NCI-H345 (cell line): ENCODE measurements at places on chromosomes 2 and 18.
A peak's percentile ranks its signal among the peaks of the same experiment; 100 is the strongest.

DNA sequence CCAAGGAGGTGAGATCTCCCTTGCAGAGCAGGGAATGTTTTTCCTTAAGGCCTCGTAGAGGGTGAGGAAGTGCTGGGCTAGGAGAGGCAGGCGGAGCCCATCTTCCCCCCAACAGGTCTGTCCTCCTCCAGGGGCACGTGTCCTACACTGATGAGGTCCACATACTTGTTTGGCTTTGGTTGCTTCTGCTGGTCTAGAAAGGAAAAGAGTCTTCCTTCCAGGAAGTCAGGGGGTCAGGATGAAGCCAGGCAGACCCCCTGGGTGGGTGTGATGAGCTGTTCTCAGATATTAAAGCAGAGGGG is 6.0 kb downstream of the SH3BP4 start:
- no peak for DNase-seq

GRCh38 chr2:168277276-168277675 is 29.9 kb upstream of the STK39 start:
- no peak for DNase-seq

DNA sequence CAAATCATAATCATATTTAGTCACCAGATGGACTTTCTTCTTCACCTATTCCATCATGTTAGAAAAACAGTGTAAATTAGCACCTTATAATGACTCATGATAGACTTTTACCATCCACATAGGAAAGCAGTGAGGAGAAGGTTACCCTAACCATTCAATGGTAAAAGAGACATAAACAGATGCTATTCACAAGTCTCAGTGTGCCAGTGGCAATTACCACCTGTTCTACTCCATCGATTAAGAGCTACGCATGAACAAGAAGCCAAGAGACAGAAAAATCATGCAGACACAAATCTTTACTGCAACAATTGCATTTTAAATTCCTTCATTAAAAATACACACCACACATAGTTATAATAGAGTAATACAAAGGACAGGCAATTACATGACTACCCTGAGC is 106.7 kb upstream of the CHAC2 start:
- DNase-seq, result no peak

DNA sequence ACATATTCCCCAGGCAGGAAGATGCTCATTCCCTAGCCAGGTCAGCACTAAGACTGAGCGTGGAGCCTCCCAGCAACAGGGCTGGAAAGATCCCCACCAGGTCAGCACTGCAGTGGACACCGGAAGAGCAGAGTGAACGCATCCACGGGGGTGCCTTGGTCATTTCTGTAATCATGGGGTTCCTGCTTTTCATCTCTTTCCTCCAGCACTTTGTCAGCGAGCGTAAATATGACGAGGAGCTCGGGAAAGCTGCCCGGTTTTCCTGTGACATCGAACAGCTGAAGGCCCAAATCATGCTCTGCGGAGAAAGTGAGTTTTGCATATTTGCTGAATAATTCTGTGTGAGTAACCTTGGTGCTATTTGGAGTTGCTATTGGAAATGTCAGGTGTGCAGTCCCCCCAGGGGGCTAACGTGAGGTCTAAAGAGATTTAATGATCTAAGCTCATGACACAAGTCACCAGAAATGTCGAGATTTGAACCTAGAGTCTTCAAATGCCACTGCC is 40.1 kb downstream of the KCTD18 start:
- DNase-seq, result no peak

DNA sequence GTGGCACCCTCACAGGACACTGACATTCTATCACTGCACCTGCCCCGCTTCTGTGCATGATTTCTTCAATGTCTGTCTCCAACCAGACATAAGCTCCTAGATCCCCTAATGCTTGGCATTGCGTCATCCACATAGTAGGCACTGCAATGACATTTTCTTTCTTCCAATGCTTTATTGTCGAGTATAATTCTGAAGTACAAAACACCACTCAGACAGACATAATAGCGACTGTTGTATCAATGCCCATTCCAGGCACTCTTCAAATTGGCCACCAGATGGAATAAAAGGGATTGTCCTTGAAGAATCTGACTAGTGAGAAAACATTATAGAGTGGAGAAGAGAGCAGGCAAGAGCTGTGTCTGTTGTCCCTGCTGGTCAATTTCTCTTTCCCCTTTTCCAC is 89.0 kb downstream of the LPIN1 start:
- DNase-seq, result peak; percentile 14

GRCh38 chr18:75125382-75126331 is 83.3 kb downstream of the PTGR3 start:
- no peak for DNase-seq

DNA sequence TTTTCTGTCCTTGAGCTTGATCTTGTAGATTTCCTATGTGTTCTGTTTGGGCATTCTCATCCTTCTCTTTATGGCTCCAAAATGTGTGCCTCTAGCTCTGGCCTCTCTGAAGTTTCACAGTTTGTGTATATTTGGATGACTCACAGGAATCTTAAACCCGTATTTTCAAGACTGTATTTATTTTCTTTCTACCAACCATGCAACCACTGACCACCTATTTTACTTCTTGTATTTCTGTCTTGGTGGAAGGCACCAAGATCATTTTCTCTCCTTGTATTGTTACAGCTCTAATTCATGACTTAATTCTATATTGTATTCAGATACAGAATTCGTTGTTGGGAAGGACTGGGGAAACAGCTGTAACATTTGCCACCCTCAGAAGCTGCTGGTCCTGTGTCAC is 39.5 kb downstream of the ACSL3 start:
- DNase-seq, result no peak

- no peak for DNase-seq
These were observed 184.7 kb upstream of the DLGAP1 start for GRCh38 chr18:4639628-4640310.

- DNase-seq, result no peak
These were observed 57.4 kb downstream of the CYP26B1 start for GRCh38 chr2:72090271-72090720.

DNA sequence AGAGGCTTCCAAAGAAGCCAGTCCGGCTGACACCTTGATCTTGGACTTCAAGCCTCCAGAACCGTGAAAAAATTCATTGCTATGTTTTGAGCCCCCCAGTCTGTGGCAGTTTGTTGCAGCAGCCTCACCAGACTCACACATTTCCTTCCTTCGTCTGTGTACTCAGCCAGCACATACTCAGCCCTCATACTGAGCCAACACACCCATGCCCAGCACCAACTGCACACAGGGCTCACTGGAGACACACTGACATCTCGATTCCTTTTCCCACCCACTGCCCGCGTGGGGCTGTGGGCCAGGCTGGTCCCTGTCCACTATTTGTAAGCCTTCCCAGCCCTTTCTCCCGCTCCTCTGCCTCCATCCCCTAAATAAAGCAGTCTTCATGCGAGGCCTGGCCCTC is 24.1 kb upstream of the NMUR1 start:
- no peak for DNase-seq

- no peak for DNase-seq
These were observed 177.1 kb downstream of the ETAA1 start for GRCh38 chr2:67574230-67574629.

- no peak for DNase-seq
These were observed 61.3 kb downstream of the CUL3 start for GRCh38 chr2:224523626-224524577.

DNA sequence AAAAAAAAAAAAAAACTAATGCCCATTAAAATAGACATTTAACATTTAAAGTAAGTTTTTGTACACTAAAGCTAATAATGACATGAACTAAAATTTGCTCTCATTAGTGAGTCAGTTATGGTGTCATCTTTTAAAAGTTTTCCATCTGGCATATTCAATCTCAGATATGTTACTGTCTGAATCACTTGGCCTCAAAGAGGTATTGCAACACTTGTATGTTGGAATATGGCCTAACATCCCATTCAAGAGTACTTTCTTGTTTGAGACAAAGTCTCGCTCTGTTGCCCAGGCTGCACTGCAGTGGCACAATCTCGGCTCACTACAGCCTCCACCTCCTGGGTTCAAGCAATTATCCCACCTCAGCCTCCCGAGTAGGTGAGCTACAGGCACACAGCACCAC is 169.7 kb downstream of the TMEM163 start:
- DNase-seq, result no peak

DNA sequence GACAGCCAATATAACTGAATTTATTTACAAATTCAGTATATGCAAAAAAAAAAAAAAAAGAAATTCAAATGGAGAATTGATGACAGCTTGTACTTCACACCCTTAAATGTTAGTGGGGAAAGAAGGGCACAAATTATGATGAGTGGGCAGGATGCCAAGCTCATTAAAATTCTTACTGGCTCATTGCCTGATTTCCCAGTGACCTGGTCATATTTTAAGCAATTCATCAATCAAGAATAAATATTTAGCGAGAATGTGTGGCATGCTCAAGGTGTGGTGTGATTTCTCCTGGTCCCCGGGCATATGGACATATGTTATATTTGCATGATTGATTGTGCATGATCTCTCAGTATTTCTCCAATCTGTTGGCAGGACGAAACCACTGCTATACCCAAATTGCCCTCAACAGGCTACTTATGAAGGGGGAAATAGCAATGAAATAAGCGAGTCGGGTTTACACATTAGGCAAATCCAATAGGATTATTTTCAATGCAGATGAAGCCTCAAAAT is 883.0 kb downstream of the LRRTM4 start:
- DNase-seq, result no peak

GRCh38 chr2:231685349-231686191 is 22.8 kb upstream of the PTMA start:
- DNase-seq, result no peak

DNA sequence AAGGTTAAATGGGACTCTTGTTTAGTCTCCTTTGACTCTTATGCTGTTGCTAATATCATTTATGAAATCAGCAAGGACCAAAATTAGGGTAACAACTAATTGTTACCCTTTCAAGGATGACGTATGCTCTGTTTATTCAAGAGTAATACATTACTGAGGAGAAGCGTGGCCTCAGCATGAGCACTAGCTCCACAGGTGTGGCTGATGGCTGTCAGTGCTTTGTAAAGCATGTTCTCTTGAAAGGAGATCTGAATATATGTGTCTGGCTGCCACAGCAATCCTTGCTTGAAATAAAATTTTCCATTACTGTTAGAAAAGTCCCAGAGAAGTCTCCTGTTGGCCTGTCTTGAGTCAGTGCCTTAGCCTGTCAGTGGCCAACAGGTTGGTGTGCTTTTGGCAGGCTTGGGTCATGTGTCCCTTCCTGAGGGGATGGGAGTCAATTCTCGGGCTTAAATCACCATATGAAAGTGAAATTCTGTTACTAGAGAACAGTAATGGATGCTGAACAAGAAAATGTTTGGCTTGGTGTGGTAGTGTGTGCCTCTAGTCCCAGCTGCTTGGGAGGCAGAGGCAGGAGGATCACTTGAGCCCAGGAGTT is 32.7 kb downstream of the ABI2 start:
- DNase-seq, result no peak

DNA sequence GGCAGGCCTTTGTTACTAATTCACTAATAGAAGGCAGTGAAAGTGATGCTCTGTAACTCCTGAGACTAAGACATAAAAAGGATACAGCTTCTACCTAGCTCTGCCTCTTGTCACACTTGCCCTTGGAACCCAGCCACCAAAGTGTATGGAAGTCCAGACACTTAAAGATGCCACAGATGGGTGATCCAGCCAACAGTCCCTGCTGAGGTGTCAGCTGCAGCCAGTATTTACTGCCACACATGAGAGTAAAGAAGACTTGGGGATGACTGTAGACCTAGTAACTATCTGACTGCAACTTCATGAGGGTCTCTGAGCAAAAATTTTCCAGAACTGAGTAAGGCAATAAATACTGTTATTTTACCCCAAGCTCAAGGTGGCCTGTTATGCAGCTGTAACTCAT is 8.8 kb downstream of the IMMT start:
- no peak for DNase-seq

- DNase-seq, result no peak
These were observed 5.5 kb upstream of the MAP4K4 start for GRCh38 chr2:101692041-101692440.

DNA sequence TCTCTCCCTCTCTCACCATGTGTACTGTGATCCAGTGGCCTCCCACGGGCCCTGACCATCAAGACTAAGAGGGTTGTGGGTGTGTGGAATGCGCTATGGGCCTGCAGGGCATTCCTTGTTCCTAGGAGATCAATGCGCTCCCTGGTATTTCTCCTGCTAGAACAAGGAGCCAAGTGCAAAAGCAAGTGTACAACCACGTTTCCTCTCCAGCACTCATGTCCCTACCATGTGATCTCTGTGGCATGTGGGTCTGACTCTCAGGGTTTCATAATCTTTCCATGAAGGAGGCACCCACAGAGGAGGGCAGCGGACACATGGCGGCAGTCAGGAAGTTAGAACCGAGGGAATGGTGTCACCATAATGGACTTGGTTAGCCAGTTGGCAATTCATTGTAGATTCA is 91.4 kb downstream of the MAPK4 start:
- DNase-seq, result no peak

- DNase-seq, result no peak
These were observed 143.6 kb downstream of the SPP2 start for GRCh38 chr2:234193977-234194563.

GRCh38 chr2:177633111-177633510 is 240.5 kb downstream of the AGPS start:
- DNase-seq, result peak; percentile 10

- no peak for DNase-seq
These were observed 958.9 kb downstream of the DCDC2C start for GRCh38 chr2:4662161-4662779.

DNA sequence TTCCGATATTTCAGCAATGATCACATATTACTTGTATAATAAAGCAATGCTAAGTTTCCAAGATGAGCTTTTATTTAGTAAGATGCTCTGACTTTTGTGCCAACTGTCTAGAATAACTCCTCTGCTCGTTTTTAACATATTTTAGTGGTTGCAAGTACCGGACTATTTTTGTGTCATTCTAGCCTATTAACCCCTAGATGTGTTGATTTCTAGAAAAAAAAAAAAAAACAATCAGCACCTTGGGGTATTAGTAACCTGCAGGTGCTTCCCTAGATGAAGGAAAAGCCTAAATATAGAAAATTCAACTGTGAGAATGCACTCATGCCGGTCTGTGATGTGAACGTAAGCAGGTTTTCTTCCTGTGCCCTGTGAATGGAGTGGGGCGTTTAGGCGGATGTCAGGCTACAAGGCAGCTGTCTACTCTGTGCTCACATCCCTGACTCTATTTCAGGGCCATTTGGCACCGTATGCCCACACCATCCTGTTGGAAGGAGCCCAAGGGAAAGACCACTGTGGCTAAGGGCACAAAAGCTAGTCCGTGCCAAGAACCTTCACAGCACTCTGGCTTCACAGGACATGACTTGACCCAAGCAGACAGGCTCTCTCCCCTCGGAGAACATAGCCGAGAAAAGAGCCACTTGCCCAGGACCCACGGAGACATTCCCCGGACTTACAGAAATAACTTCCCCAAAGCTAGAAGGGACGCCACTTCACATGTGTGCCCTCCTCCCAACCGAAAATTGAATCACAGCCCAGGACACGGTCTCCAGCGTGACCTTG is 60.9 kb upstream of the AGAP1 start:
- no peak for DNase-seq

- no peak for DNase-seq
These were observed 102.3 kb downstream of the RAPH1 start for GRCh38 chr2:203432811-203433210.

DNA sequence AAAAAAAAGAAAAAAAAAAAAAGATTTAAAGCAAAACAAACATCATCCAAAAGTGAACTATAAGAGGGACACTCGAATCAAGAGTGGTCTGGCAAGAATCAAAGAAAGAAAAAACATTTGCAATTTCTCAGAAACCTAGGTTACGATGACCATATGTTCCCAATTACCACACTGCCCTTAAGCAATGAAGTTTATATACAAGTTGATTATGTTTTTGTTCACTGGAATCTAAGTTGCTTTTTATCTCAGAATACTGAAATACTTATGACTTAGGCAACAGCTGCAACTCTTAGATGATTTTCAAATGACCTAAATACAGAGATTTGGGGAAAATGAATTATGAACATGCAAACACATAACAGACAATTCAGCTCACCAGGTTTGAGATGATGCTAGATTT is 597.1 kb upstream of the CHAC2 start:
- DNase-seq, result no peak
